Stimulated activated CD8-positive, alpha-beta memory T cell treated with anti-CD3 and anti-CD28 coated beads, Interleukin-2, amount 100 ng/mL, for 48 hours (primary cell): ENCODE measurements at places on chromosomes 2 and 18.

GRCh38 chr18:73047688-73048087 lies 179.9 kb upstream of the NETO1 start:
- DNase-seq = no peak

- no peak for DNase-seq
Measured at GRCh38 chr2:15189216-15189615, 371.9 kb downstream of the NBAS start.

- DNase-seq = no peak
Measured at GRCh38 chr18:76538846-76539245, 43.8 kb upstream of the ZNF516 start.

GRCh38 chr18:55384115-55384514 lies 203.9 kb downstream of the TCF4 start:
- no peak for DNase-seq

DNA sequence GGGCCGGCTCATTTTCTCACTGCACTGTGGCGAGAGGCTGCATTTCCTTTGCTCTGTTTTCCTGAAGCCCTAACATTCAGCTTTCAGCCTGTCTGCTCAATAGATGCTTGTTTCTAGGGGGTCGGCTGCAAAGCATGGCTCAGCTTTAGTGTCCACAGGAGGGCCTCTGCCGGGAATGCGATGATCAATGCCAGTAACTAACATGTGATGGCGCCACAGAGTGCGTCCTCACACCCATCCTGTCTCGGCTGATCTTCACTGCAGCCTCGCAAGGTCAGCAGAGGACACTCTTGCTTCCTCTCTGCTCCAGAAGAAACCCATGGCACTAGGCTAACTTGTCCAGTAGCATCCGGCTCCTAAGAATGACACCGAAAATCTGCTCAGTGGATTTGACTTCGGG lies 156.4 kb upstream of the PXDN start:
- no peak for DNase-seq

GRCh38 chr2:234770031-234770506 lies 181.7 kb upstream of the SH3BP4 start:
- no peak for DNase-seq

GRCh38 chr2:225693259-225693658 lies 293.7 kb downstream of the NYAP2 start:
- DNase-seq = no peak

- DNase-seq = no peak
Measured at GRCh38 chr2:199130501-199130900, 327.2 kb downstream of the SATB2 start.

DNA sequence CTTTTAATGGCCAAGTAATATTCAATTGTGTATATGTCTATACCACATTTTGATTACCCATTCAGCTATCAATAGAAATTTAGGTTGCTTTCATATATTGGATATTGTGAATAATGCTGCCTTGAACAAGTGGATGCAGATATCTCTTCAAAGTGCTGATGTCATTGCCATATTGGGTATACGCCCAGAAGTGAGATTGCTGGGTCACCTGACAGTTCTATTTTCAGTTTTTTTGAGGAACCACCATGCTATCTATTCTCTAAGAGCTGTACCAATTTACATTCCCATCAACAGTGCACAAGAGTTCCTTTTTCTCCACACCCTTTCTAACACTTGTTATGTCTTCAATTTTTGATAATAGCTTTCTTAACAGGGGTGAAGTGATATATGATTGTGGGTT lies 306.9 kb downstream of the ZNF516 start:
- no peak for DNase-seq

GRCh38 chr18:12046751-12047335 lies 46.8 kb upstream of the ANKRD62 start:
- no peak for DNase-seq

GRCh38 chr18:34801774-34802173 lies 91.7 kb downstream of the DTNA start:
- no peak for DNase-seq

- no peak for DNase-seq
Measured at GRCh38 chr2:60830991-60831390, 50.4 kb upstream of the REL start.

- DNase-seq = no peak
Measured at GRCh38 chr2:239216614-239217273, 184.1 kb downstream of the HDAC4 start.

DNA sequence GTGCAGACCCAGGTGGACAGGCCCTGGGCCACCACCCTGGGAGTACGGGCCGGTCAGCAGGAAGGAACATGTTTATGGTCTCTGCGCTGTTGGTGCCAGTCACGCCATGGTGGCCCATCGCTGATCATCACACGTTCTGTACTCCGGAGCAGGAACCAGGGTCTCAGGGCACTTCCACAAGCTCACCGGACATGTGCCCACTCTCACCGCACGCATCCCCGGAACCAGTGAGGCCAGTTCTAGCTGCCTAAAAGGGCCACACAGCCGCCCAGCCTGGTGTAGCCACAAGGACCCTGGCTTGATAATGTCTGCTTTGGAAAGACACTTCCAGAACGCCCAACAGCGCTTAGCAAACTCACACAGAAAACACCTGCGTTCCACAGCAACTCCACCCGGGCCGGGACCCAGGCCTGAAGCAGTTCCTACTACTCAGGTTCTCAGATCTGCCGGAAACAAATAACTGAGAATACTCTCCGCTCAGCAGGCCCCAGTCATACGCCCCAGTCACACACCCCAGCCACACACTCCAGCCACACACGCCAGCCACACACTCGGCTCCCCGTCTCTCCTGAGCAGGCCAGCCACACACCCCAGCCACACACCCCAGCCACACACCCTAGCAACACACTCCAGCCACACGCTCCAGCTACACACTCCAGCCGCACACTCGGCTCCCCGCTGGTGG lies 123.3 kb downstream of the HDAC4 start:
- no peak for DNase-seq

- peak; percentile 25 for DNase-seq
Measured at GRCh38 chr18:24176727-24177416, 38.0 kb downstream of the CABYR start.

DNA sequence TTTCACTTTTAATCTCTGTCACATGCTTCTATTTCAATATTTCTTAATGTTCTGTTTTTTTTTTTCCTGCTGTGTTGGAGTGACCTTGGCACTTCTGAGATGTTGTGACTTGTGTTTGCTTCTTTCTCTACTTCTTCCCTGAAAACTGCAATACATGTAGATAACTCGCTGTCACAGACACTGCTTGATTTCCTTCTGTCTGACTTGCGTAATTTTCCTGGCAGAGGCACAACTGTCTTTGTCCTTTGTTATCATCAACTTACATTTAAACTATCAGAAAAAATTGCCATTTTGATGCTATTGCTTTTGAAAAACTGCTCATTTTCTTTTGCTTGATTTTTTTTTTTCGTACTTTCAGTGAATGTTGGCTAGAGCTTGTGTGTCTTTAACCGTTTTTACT lies 69.0 kb downstream of the BABAM2 start:
- no peak for DNase-seq

DNA sequence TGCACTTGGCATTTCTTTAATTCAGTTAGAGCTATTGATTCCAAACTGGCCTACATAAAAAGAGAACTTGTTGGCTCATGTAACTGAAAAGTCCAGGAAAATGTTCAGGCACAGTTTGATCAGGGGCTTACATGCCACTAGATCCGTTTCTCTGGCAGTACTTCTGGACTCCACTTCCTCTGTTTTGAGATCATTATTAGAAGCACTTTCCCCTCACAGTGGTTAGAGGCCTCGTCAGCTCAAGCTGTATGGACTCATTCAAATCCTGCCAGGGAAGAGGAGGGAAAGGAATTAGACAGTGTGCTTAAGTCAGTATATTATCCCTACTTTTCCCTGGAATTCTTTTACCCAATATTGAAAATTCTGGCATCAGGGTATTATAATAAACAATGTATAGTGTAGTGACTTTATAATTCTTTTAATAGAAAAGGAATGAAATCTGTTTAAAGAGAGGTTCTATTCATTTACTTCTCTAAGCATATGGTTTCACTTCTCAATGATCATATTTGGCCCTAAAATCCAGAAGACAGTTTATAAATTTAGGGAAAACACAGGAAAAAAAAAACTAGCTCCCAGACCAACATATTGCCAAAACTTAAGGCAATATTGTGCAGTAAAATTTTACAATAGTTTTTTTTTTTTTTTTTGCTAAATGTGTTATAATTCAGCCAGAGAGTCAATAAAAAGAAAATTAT lies 92.0 kb downstream of the ARMC9 start:
- DNase-seq = no peak

- DNase-seq = no peak
Measured at GRCh38 chr2:237222601-237223041, 136.9 kb downstream of the COPS8 start.

GRCh38 chr2:203835892-203836800 lies 31.4 kb upstream of the CTLA4 start:
- no peak for DNase-seq

- DNase-seq = no peak
Measured at GRCh38 chr2:204416236-204416635, 129.0 kb upstream of the PARD3B start.

DNA sequence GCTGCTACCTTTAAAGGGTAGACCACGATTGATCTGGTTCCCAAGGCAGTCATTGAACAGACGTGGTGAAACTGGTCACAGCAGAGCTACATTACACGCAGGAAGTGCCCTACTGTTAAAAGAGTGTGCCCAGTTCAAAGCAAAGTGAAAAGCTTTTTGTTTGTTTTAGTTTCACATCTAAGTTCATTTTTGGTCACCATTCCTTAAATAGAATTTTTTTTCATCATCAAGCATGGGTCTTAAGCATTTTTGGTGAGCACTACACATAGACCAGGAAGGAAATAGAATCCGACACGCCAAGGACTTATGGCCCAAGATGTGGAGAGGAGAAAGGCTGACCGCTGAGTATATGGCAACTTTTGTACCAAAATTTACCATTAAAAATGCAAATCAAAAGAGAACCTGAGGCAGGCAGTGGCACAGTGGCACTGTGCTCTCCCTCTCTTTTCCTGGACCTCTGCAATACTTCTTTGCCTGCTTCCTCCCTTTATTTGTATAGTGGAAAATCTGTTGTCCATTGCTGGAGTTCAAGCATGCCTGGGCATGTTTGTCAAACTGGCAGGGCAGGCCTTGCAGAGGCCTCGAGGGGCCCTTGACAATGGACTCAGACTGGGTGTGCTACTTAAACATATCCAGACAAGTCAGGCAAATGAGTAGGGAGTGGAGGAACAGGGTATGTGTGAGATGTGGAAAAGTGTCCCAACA lies 42.6 kb upstream of the HNRNPA3 start:
- DNase-seq = no peak

- no peak for DNase-seq
Measured at GRCh38 chr2:196170606-196171247, 651 bp downstream of the STK17B start.

DNA sequence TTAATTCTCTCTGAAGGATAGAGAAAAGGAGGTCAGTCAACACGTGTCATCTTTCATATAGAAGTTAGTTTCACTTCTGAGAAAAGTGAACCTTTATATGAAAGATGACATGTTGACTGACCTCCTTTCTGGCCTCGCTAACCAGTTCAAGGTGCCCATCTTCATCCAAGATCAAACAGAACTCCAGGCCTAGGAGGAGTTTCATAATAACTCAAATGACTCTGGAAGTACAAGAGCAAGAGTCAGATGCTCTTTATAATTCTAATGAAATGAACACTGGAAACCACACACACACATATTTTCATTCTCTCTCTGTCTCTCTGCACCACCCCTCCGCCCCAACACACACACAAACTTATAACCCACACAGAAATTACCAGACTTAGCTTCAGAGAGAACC lies 16.3 kb downstream of the ANKRD44 start:
- DNase-seq = no peak

- no peak for DNase-seq
Measured at GRCh38 chr2:212451786-212452231, 86.8 kb downstream of the ERBB4 start.

DNA sequence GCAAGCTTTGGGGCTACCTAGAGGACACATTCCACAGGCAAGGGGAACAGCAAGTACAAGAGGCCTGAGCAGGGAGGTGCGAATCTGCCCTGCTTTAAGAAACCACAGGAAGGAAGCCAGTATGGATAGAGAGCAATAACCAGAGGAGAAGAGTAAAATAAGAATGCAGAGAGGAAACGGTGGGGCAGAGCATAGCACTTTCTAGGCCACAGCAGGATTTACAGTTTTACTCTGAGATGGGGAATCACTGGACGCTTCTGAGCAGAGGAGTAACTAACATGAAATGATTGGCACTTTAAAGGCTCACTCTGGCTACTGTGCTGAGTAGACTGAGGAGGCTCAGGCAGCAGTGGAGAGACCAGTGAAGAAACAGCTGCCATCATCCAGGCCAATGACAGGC lies 23.8 kb downstream of the AAK1 start:
- no peak for DNase-seq

- DNase-seq = no peak
Measured at GRCh38 chr2:70442301-70443077, 111.1 kb downstream of the TGFA start.

GRCh38 chr2:238947920-238948710 lies 100.2 kb downstream of the TWIST2 start:
- DNase-seq = no peak

GRCh38 chr2:9473985-9474360 lies 378 bp upstream of the IAH1 start:
- peak; percentile 34 for DNase-seq

GRCh38 chr2:95314598-95314963 lies 17.4 kb downstream of the KCNIP3 start:
- DNase-seq = no peak

DNA sequence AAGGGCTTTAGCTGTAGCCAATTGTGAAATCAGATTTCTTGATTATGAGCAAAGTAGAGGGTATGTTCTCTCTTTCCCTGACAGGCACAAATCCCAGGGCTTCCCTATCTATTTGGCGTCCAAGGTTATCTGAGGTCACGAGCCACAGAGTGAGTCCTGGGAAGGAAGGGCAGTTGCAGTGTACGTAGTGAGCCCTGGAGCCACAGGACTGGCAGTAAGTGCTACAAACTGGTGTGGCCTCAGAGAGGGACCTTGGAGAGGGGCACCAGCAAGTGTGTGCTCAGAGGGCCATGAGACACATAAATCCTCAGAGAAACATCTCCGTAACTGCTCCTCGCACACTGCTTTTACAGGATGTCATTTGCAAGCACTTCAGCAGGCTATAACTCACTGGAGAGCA lies 115.5 kb upstream of the SH3BP4 start:
- no peak for DNase-seq

GRCh38 chr18:9058406-9058805 lies 44.1 kb upstream of the NDUFV2 start:
- DNase-seq = no peak
